ENCODE measurements at places on chromosomes 5 and 9. TPM values are rescaled to one million over a fixed set of nuclear protein-coding genes. Genes with fewer than 3 reads are reported as not detected.

Gene BSPRY
- not detected for total RNA-seq

Gene NDOR1
- total RNA-seq, result 3.1 TPM

Gene CREBRF
- 16.9 TPM for total RNA-seq

Gene CYLC2
- not detected for total RNA-seq

Gene ZNF484
- 11.0 TPM for total RNA-seq

Data from aortic smooth muscle cell (primary cell).